GM18507 (cell line): ENCODE measurements at places on chromosomes 5 and 9.

DNA sequence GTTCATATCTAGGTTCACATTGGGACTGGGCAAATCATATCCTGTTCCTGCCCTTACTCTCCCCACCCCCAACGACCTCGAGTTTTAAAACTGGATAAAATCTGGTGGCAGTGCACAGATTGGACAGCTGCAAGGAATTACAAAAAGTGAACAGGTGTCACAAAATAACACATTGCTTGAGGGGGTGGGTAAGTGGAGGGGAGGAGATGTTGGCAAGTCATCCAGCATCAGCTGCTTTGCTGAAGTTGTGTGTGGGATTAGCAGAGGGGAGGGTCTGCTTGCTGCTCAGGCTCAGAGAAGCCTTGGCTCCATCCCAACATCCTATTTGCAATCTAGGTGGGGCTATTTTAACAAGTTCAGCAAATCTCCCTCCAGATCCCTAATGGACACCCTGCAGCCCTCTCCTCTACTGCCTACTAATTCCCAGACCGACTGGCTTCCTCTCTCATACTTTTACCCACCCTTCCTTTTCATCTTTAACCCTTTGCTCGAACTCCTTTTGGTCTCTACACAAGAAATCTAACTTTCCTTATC, 39.8 kb upstream of the SLC24A2 start:
- DNase-seq: no peak

DNA sequence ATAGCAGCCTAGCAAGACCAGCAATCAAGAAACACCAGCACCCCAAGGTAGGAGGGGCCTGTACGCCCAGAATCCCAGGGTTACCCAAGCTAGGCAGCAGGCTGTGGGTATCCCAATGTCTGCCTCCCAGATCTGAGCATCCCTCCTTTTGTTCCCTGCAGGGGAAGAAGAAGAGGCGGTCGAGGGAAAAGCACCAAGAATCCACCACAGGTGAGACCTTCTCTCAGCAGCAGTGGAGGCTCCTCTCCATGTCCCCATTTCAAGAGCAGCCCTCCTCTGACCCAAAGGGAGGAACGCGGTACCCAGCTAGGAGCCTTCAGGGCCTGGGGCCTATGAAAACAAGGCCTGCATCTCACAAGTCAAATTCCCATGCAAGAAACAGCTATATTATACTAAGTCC, 28.9 kb downstream of the TCF7 start:
- DNase-seq: no peak

DNA sequence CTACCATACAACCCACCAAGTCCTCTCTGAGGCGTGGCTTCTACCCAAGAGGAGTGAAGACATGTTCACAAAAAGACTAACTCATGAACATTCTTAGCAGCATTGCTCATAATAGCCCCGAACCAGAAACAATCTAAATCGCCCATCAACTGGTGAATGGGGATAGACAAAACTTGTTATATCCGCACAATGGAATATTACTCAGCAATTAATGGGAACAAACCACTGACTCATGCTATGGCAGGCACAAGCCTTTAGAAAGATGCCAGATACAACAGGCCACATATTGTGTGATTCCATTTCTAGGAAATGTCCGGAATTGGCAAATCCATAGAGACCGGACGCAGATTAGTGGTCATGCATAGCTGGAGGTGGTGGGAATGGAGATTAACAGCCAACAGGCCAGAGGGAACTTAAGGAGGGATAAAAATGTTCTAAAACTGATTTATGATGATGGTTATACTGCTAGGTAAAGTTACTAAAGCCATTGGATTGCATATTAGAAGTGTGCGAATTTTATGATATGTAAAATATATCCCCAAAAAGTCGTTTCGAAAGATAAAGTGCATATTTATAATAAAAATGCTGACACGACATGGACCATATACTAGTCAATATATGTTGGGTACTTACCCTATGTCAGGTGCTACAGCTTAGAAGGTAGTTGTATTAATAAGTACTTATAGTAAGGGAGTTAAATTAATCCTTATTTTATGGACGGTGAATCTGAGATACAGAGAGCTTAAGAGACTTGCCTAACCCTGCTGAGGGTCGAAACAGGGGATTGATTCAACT, 55.4 kb downstream of the LHX2 start:
- DNase-seq: no peak

DNA sequence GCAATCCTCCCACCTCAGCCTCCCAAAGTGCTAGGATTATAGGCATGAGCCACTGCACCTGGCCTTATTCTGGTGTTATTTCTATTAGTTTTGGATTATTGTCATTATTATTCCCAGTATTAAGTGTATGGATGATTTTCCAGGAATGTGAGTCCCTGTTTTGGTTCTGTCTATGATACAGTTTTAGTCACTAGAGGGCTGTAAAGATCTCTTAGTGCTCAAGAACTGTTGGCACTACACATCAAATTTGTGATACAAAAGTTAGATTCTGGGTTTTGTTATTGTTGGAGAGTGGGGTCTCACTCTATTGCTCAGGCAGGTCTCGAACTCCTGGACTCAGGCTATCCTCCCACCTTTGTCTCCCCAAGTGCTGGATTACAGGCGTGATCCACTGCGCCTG, 12.1 kb downstream of the CCL28 start:
- DNase-seq: no peak

- no peak for DNase-seq
These were observed 515.1 kb downstream of the DMAC1 start for GRCh38 chr9:7284517-7284916.

DNA sequence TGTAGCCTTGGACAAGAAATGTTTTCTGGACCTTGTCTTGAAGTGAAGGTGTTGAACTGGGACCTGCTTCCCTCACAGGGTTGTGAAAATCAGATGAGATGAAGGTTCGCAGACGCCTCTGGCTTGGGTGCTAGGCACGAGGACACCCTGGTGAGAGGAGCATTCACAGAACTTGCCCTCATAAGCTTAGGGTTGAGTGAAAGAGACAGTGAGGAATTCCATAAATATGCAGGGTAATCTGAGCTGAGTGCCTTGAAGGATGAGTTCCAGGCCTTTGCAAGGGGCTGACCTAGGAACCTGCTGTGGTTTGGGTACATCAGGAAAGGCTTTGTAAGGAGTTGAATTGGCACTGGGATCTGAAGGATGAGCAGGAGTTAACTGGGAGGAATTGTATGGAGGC, 75.7 kb upstream of the SAP30L start:
- no peak for DNase-seq

GRCh38 chr5:58497921-58498320, 6.7 kb downstream of the GAPT start:
- no peak for DNase-seq

- DNase-seq: no peak
These were observed 143.0 kb downstream of the CAVIN4 start for GRCh38 chr9:100720922-100721321.

GRCh38 chr9:22452415-22453010, 5.9 kb downstream of the DMRTA1 start:
- no peak for DNase-seq

- DNase-seq: no peak
These were observed 61.6 kb downstream of the NNT start for GRCh38 chr5:43664501-43665040.

DNA sequence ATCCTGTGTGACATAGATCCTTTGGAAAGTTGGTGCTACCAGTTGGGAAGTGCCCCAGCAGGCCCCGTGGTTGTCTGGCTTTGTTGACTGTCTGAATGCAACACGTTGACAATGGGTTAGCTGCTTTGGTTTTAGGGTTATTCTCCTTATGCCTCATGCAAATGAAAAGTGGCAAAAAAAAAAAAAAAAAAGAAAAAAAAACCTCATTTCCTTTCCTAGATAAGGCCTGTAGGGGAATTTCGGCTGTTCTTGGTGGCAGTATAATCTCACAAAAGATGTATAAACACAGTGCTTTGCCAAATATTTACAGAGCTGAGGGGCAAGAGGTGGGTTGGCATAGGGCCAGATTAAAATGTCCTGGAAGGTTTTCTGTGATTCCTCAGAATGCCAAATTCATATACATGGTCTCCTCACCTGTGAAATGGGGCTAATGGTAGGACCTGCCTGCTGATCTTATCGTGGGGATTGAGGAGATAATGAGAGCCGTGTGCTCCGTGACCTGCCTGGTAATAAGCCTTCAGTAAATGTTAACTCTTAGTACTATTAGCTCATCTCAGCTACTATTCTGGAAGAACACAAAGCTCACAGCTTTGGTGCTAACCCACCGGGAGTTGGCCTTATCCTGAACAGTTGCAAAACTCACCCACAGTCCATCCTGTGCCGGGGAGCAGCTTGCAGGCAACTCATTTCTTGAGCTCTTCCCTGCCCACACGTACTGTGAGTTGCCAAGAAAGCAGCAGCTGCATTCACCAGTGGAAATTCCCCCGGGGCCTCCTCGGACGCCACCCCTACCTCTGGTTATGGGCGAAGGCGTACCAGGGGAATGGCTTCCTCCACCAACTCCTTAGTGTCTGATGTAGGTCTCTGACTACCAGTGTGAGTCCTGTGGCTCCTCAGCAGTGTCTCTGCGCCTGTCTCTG, 220.3 kb downstream of the NR3C1 start:
- no peak for DNase-seq

GRCh38 chr9:134678666-134679443, 37.3 kb downstream of the COL5A1 start:
- DNase-seq: no peak

DNA sequence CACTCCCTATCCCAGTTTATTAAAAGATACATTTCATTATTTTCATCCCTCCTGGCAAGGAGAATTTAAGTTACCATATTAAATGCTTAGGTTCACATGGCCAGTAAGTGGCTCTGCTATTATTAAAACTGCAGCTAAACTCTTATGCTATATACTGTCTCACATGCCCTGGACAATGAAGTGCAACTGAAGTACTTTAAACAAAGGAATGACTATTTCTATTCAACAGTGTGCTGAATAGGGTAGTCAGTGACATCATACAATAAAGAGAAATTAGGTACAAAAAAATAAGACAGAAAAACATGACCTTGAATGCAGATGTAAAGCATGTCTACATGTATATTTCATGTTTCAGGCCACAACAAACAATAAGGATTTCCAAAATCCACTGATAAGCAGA, 282.6 kb upstream of the SMC2 start:
- no peak for DNase-seq

- DNase-seq: no peak
These were observed 5.0 kb upstream of the GPRIN1 start for GRCh38 chr5:176614805-176615478.

GRCh38 chr5:157100140-157100679, 8.6 kb downstream of the HAVCR2 start:
- no peak for DNase-seq

GRCh38 chr9:137487454-137488326, 28.6 kb upstream of the NSMF start:
- no peak for DNase-seq

GRCh38 chr5:23484096-23484495, 23.3 kb upstream of the PRDM9 start:
- no peak for DNase-seq

- DNase-seq: no peak
These were observed 41.4 kb downstream of the AGTPBP1 start for GRCh38 chr9:85700330-85700729.

GRCh38 chr5:6434731-6435130, 13.9 kb upstream of the UBE2QL1 start:
- no peak for DNase-seq

DNA sequence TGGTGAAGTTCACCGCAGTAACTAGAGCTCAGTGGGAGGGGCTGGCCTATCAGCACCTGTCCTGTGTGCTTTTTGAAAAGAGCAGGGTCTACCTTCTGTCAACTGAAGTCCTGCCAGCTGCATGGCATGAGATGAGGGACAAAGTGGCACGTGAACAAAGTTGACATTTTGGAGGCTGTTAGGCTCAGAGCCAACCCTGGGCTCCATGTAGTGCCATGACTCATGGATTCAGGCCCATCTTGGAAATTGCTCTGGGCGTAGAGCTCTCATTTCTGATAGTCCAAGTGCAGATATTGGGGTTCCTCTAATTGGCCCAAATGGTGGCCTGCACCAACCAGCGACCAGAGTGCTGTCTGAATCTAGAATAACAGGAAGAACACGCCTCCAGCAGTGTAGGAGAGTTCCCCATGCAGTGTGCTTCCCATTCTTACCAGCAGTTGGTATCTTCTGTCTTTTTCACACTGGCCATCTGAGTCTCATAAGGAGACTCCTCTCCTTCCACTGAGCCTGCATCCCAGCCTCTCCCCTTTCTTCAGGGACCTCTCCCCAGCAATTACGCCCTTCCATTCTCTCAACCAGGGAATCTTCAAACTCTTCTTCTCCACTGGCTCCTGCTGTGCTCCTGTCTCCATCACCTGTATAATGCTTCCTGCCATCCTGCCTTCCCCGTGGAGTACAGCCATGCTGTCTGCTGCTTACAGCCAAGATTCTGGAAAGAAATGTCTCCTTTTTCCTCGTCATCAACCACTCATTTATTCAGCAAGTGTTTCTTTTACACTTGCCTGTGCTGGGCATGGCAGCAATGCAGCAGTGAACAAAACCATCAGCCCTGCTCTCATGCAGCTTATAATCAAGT, 30.4 kb downstream of the IRF1 start:
- DNase-seq: no peak

DNA sequence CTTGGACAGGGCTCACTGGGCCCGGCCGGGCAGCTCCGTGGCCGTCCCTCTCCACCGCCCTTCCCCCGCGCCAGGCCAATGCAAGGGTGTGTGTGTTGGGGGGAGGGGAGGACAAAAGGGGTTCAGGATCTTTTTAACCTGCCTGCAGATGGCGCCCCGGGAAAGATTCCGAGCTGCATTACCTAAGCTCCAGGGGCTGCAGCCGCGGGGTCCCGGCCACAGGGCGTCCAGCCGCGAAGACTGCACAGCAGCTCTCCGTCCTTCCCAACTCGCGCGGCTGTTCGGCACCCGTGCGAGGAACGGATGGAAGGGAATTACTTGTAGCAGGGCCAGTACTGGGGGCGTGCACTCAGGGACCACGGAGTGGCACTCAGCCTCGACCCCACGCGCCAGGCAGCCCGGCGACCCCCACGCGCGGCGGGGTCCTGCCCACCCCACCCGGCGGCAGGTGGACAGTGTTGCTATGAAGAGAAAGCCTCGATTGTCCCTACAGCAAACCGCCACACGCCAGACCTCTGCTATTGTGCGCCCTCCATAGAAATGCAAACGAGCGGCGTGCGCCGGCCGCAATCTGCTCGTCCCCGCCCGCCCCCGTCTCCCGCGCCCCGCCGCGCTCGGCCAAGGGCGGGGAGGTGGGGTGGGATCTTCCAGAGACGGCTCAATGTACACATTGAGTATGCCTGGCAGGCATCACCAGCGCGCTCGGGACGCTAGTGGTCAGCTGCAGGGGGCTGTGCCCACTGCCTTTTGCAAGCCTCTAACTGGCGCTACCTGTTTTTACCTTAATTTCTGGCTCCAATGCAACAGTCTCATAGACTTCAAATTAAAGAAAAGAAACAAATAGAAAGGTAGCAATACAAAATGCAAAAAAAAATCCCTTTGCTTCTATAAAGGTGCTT, 796 bp upstream of the GADD45G start:
- no peak for DNase-seq

- no peak for DNase-seq
These were observed 216.1 kb downstream of the MEF2C start for GRCh38 chr5:88666761-88667495.

DNA sequence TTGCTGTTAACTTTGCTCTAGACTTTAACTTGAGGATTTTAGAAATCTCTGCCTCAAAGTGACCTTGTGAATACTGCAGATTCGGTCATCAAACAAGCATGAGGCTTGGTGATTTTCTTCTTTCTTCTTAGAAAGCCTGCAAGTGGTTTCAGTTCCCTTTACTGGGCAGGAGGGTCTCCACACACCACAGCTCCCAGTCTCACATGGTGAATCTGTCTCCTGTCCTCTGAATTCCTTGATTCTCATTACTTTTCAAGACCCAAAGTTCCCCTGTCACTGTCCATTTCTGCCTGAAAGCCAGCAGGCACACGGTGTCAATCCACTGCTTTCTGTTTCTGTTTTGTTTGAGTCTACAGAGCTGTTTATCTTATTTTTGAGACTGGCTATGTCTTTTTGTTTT, 14.1 kb downstream of the HSPB3 start:
- no peak for DNase-seq
